Fibroblast of the conjunctiva (primary cell): ENCODE measurements at places on chromosomes 2 and 18.

DNA sequence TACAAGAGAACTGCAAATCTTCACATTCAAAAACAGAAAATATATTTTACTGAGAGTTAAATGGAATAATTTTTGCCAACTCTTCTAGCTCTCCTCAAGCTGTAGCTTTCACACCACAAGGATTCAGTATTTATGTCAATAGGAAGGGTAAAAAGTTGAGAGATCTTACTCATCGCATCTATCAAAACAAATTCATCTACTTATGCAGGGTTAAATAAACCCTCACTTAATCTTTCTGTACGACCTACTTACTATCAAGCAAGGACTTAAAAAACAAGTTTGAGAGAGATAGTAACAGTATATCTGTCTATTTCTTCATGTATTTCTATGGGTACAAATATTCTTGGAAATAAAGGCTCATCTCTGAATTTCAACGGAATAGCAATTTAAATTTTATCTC, 35.5 kb downstream of the SIGLEC15 start:
- no peak for DNase-seq

GRCh38 chr2:190254063-190254850, 65.4 kb downstream of the HIBCH start:
- DNase-seq = no peak

GRCh38 chr2:70312560-70312959, 10.7 kb upstream of the FAM136A start:
- no peak for DNase-seq

DNA sequence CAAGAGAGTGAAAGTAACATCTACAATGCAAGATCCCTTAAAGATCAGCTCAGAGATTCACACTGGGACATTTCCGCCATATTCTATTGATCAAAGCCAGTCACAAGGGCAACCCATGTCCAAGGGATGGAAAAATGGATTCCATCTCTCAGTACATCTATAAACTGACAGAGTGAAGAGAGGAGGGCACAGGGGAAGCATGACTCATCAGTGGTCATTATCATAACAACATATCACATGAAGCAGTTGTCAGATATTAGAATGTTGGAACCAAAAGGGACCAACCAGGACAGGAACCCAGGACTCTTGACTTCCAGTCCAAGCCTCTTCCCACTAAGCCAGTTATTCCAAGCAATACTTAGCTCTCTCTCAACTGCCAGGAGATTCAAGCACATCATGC, 54.9 kb upstream of the IGFBP2 start:
- DNase-seq = no peak

- no peak for DNase-seq
These were observed 118.5 kb downstream of the AGAP1 start for GRCh38 chr2:235612181-235612950.

DNA sequence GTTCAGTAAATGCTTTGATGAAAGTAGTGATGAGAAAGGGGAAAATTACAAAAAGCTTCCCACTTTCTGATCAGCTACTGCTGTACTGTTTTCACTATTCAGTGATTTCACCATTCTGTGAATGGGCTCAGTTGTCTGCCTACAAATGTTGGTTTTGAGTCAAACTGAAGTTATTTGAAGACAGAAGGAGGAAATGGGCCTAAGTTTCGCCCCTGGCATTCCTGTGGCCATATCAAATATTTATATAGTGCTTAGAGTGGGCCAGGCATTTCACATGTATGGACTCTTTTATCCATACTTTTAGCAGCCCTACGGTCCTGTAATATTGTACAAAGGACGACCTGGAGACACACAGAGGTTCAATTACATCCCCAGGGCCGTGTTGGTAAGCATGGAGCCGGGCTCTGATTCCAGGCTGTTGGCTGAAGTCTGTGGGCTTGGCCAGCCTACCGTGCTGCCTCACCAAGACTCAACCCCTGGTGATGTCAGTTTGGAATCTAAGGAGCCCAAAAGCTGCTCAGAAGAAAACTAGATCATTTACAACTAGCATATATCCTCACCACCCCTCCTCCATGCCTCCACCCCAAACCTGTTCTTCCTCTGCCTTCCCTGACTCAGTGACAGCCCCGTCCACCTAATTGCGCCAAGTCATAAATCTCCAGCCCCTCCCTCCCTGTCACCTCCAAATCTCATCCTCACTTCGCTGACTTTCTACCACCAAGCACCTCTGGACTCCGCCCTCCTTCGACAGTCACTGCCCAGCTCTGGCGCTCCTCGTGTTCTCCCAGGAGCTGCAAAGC, 10.1 kb upstream of the GRHL1 start:
- peak; percentile 13 for DNase-seq
